Left renal cortex interstitium (tissue), 4 donors: ENCODE measurements at places on chromosomes 13 and 19.

GRCh38 chr19:27580906-27581305, 1632.0 kb downstream of the UQCRFS1 start:
- no peak for DNase-seq

GRCh38 chr19:49503582-49503962, 7.3 kb downstream of the RPS11 start:
- no peak for DNase-seq

- no peak for DNase-seq
Observed at GRCh38 chr13:46119883-46120614, 15.2 kb upstream of the CPB2 start.

- no peak for DNase-seq
Observed at GRCh38 chr13:102700088-102701031, 5.5 kb upstream of the METTL21C start.

DNA sequence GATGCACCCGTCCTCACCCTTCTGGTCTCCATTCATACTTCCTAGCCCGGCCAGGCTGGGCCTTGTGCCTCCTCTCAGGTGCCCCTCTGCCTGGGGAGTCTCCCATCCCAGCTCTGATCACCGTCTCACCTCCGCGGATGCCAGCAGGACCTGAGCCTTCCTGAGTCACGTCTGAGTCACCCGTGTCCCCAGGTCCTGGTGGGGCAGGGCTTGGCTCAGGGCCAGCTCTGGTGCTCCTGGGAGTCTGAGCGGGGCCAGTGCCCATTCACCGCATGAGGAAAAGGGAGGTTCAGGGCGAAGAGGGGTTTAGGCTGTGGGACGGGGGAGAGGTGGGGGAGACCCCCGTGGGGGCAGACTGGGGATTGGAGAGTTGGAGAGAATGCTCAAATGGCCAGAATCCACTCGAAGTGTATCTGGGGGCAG, 593 bp downstream of the ATP8B3 start:
- no peak for DNase-seq

- DNase-seq = no peak
Observed at GRCh38 chr13:60108589-60108988, 55.1 kb downstream of the DIAPH3 start.

- DNase-seq = no peak
Observed at GRCh38 chr13:36142735-36143134, 11.6 kb upstream of the DCLK1 start.

DNA sequence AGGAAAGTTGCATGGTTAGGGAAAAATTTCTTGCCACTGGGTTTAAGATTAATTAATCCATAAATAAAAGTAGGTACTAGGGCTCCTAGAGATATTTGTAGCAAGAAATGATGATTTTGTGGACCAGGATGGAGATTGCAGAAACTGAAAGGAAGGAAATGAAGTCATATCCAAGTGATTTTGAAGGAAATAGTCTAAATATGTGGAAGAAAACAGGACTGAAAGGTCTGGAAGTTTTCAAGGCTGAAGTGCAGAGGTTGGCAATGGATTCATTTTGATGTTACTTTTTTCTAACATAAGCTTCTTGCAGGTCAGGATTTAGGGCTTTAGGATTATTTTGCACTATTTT, 52.8 kb downstream of the SOX21 start:
- no peak for DNase-seq

DNA sequence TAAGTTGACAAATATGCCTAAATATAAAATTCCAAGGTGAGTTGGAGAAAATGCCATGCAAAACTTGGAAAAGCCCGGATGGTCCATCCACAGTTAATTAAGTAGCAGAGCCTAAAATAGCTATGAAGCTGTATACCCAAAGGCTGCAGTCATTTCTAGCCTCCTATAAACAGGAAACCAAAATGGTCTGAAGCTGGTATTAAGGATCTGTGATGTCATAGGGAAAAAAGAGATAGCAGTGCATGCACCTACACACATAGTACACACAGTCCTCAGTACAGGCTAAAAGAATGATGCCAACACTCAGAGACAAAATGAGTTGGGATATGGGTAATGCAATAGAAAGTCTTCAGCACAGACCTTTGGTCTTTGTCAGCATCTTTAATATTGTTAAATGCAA, 736.9 kb downstream of the EFNB2 start:
- no peak for DNase-seq

DNA sequence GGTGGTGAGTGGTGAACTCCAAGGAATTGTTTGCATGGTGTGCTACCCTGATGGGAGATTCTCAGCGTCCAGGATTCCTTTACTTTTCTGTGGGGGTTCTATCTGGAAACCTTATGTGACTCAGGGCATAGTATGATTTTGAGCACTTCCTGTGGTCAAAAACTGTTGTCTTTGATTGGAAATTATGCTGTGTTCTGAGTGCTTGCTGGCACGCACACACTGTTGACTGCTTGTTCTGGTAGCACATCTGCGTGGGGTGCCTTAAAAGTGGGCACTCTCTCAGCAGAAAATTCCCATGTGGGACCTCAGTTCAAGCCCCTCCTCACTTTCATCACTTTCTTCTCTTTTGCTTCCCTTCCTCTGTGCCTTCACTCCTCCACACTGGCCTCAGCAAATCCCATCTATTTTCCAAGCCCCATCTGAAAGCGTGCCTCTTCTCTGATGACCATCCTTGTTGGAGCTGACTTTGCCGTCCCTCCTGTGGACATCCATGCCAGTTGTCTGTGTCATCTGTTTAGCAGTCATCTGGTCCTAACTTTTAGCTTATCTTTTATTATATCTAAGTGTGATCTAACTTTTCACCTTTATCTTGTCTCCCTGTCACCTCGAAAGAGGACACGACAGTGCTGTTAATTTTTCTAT, 56.4 kb upstream of the NPAS1 start:
- DNase-seq = no peak

- no peak for DNase-seq
Observed at GRCh38 chr13:102402290-102402689, 442 bp upstream of the FGF14 start.

DNA sequence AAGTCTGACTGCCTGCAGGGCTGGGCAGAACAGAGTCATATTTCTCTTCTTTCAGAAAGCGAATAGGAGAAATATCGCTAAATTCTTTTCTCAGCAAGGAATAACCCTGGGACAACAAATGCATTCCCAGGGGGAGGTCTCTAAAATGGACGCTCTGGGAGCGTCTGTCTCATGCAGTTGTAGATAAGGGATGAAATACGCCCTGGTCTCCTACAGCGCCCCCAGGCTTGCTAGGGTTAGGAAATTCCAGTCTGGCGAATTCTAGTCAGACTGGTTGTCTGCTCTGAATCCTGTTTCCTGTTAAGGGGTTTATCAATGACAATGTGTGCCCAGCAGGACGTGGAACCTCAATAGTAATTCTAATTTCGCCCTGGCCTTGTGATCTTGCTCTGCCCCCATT, 1214.1 kb downstream of the DIAPH3 start:
- no peak for DNase-seq
